ENCODE measurements at places on chromosomes 4 and X.

DNA sequence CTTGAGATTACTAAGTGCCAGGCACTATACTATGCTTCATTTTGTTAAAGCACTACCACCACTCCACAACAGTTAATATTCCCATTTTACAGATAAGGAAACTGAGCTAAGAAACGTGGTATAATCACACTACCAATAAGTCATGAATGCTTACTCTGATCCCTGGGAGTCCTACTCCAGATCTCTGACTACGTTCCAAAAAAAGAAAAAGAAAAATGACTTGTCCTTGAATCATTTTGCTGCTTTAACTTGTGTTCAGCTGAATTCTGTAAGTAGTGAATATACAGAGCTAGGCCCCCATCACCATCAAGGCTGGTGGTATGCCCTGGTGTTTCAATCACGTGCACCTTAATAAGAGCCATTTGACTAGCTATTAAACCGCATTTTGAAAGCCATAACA lies 39.4 kb downstream of the LDB2 start:
- DNase-seq = no peak

DNA sequence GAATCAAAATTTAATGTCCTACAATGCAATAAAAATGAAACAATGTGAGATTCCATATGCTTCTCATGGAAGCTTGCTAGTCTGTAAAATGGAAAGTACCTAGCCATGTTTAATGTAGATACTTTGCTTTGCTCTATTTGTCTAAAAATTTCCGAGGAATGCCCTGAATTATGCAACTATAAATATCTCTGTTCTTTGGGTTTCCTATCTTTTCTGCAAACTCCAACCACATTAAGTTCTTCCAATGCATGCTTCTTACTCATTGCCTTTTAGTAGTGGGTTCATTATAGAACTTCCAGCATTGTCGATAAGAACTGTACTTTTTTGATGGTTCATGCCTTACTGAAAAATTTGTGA lies 178.3 kb downstream of the RASL11B start:
- DNase-seq = no peak

GRCh38 chr4:99653916-99654315 lies 3.7 kb downstream of the C4orf54 start:
- no peak for DNase-seq

- DNase-seq = peak; percentile 0
These were observed at the start of gene PRRG1 for GRCh38 chrX:37349221-37350033. PRRG1 (plus strand) TSS chrX:37349364; CDS start chrX:37406250, 56,886 bp downstream.

GRCh38 chr4:185870366-185870765 lies 58.4 kb upstream of the SORBS2 start:
- no peak for DNase-seq

DNA sequence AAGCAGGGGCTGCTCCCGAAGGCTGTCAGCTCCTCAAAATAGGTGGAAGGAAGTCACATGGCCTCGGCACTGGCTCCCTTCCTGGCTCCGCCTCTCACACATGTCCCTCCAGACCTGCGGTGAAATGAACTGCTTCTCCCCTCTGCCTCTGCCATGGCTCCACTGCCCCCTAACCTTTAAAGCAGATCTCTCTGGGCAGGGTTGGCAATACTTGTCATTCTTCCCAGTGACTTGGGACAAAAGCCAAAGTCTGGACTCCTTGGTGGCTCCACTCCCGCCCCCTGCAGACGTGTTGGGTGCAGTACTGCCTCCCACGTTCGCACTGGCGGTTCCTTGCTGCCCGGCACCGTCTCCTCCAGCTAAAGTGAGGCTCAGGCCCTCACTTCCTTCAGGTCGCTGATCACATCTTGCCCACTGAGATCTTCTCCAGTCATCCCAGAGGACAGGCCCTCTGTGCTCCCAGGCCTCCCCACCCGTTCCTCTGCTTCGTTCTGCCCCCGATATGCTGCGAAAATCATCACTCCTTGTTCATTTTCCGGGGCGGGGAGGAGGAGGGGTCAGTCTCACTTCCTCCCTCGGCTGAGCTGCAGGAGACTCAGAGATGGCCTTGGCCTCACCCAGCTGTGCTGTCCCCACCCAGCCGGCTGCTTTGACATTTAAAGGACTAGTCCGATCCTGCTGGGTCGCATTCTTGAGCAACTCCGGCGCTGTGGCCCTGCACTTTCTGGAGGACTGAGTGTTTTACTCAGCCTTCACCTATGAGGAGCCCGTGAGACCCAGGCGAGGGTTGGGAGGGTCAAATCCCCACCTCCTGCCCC lies 97.4 kb downstream of the PHKA2 start:
- no peak for DNase-seq

GRCh38 chr4:42478946-42479345 lies 81.7 kb downstream of the SHISA3 start:
- no peak for DNase-seq

- no peak for DNase-seq
These were observed 66.1 kb upstream of the EFNB1 start for GRCh38 chrX:68762766-68763165.

DNA sequence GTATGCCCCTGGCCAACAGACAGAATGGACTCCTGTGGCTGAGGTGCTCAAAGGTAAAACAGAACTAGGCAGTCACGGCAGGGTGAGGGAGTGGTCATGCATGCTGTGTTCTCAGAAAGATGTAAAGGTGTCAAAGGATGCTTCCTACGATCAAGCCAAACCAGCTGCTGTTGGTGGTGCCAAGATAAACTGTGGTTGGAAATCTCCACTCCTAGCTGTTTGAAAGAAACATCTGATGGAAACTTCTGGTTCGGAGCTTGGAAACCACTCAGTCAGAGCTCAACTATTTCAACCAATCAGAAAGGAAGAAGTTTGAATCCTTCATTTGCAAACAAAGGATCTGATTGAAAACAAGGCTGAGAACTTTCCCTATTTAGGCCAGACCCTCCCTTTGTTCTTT lies 68.5 kb upstream of the DDX60 start:
- no peak for DNase-seq

DNA sequence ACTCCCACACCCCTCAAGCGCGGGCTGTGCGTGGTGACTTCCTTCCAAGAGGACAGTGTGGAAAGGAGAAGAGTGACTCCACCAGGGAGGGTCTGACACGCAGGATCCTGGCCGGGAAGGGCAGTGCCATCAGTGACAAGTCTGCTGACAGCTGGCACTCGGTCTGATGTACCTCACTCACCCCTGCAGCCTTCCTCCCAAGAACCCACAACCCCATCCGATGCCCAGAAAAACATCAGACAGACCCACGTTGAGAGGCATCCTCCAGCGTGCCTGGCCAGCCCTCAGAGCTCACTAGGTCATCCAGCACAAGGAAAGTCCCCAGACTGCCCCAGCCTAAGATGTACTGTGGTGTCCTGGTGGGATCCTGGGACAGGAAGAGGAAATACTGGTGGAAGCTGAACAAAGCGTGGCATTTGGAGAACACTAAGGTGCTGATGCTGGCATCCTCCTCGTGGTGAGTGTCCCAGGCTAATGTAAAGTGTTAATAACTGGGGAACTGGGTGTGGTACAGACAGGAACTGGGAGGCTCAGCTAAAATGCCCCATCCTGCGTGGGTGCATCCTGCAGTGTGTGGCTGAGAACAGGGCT lies 200.0 kb upstream of the PSAPL1 start:
- no peak for DNase-seq

DNA sequence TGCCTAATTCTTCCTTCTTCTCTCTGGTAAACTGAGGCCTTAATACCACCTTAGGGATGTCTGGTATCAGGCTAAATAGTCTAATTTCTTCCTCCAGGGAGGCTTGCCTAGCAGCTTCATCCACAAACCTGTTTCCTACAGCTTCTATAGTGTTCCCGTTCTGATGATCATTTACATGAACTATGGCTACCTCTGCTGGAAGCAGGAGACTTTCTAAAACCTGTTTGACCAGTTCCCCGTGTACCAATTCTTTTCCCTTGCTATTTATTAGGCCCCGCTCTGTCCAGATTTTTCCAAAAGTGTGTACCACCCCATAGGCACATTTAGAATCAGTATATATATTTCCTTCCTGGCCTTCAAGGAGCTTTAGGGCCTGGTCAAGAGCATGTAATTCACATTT lies 5.8 kb upstream of the USP38 start:
- peak; percentile 54 for DNase-seq
